CD8-positive, alpha-beta memory T cell (primary cell): ENCODE measurements at places on chromosomes 1 and 21. TPM values are rescaled to one million over a fixed set of nuclear protein-coding genes. Genes with fewer than 3 reads are reported as not detected.
A peak's percentile ranks its signal among the peaks of the same experiment; 100 is the strongest.

DNA sequence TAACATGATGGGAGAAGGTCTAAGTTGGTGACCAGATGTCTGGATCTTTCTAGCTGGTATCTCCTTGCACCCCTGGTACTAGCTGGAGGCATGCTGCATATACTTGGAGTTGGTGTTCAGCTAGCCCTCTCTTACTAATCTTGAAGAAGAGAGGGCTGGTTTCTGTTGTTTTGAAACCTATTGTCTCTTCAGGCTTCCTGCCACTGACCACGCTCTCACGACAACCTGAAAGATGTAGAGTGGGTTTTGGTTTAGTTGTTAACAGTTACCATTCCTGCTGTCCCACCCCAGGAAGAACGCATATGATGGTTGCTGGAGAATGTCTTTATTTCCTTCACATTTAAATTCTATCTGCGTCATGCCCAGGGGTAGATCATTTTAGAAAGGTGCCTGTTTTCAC is 3.6 kb downstream of the MAN1C1 start:
- DNase-seq: no peak

Gene TRIM45
- 1.3 TPM for total RNA-seq

DNA sequence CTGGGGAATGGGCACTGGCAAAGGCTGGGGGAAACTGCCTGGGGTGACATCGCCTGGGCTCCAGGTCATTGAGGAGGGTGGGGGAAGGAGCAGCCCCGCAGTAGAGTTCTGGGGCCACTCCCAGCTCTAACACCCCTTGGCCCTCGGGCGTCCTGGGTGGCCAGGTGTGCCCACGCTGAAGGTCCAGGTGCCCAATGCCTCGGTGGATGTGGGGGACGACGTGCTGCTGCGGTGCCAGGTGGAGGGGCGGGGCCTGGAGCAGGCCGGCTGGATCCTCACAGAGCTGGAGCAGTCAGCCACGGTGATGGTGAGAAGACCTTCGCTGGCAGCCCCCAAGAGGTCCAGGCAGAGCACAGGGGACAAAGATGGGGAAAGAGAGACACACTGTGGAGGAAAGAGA is 7.7 kb downstream of the NTRK1 start:
- no peak for DNase-seq

Gene ATAD3B
- total RNA-seq: 86.6 TPM

- DNase-seq: no peak
Measured at GRCh38 chr21:27379354-27379753, 412.5 kb upstream of the ADAMTS5 start.

Gene AMY1B
- total RNA-seq: not detected

DNA sequence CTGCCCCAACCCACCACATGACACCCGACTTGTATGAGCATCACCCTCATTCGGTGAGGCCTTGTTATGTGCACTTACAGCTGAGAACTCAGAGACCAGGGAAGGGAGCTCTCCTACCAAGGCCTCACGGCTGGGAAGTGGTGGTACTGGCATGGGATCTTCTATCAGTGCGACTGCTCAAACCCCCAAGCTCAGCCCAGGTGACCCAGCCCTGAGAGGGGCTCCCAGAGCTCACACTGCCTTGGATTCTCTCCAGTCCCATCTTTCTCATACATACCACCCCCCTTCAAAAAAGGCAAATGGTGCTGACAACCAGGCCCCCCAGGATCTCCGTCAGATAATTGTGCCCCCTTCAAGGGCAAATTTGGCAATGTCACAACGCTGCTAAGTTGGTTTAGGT is 777 bp upstream of the PLA2G2F start:
- DNase-seq: no peak

DNA sequence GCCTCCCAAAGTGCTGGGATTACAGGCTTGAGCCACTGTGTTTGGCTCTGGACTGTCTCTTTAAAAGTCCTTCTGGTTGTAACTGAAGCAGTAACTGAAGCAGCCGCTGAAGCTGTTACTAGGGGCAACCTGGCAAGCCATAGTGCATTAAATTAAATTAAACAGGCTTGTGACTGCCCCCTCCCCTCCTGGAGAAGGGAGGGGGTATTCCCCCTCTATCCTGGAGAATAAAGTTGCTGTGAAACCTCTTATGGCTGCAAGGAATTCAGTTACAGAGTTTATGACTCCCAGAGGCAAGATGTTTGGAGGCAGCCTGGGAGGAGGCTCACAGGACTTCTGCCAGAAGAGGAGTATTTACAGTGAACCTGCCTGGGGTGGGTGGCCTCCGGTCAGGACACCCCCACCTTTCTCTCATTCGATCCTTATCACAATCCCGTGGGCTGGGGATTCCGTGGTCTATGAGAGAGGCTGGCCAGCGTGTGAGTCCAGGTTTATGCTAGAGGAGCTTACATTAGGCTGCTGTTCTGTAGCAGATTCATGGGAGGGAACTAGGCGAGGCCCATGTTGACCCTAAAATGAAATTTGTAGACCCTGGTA is 8.3 kb downstream of the TTC22 start:
- no peak for DNase-seq

Gene AADACL4
- total RNA-seq: not detected

Gene INSRR
- total RNA-seq: 0.07 TPM

- no peak for DNase-seq
Measured at GRCh38 chr1:222045786-222046185, 303.9 kb upstream of the DUSP10 start.

DNA sequence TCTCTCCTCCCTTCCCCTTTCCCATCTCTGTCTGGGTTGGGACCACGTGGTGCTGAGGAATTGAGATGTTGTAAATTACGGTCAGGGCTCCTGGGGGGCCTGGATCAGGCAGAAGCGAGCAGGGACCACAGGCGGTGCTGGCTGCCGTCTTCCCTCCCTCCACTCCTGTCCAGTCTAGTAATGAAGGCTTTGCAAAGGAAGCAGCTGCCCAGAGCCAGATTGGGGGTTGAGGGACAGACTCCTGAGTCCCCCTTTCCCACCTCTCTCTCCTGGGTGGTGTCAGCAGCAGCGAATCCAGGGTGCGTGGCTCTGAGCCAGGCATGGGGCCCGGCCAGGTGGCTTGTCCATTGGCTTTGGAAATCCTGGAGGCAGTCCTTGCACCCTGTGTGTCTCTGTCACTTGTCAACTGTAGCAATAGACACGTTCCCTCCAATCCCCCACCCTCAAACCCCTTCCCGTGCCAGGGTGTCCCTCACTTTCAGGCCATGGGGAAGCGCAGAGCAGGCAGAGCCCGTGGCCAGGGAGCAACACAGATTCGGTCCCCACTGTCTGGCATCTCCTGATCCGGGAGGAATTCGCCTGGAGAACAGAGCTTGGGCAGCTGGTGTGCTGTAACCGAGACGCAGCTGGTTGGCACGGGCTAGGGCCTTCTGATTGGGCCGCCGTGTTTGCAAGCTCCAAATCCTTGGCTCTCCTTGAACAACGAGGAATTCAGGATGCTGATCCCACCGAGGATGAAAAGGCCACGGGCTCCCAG is 64.8 kb upstream of the WNT4 start:
- no peak for DNase-seq

- no peak for DNase-seq
Measured at GRCh38 chr1:161531986-161532643, 7.8 kb downstream of the HSPA6 start.

DNA sequence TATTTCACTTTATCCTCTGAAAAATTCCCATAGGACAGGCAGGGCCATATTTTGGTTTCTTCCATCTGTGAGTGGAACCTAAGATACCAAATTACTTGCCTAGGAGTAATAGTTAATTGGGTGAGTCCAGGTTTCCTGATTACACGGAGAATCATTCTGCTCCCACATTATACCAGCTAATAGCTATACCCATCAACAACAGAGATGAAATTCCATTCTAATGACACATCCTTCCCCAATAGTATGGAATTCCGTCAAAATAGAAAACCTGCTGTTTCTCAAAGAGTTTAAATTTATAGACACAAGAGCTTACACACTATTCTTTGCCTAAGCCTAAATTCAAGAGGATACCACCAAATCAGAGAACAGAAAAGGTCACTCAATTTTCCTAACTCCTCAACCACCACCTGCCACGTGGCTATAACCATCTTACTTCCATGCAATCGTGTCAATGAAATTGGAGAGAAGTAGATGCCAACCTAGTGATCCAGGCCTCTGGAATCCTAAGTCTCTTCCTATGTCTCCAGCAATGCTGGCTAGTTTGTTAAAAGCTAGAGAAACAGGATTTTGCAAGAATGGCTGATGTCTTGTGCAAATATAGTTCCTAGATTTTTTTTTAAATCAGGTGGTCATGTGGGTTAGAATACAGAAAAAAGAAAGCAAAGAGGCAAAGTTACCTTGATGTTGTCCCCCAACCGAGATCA is 6.2 kb downstream of the PPT1 start:
- no peak for DNase-seq

- peak; percentile 54 for DNase-seq
Measured at GRCh38 chr1:41850029-41850428, 68.7 kb downstream of the HIVEP3 start.

- no peak for DNase-seq
Measured at GRCh38 chr1:88224906-88225305, 459.2 kb upstream of the PKN2 start.

- no peak for DNase-seq
Measured at GRCh38 chr21:45886610-45887026, 95.0 kb upstream of the COL6A1 start.

GRCh38 chr1:167094690-167095089 is 815 bp downstream of the STYXL2 start:
- no peak for DNase-seq

GRCh38 chr1:54678776-54679643 is 36.7 kb upstream of the TTC4 start:
- DNase-seq: no peak

- no peak for DNase-seq
Measured at GRCh38 chr1:66757722-66758240, 5.5 kb downstream of the DYNLT5 start.

Gene F13B
- not detected for total RNA-seq

DNA sequence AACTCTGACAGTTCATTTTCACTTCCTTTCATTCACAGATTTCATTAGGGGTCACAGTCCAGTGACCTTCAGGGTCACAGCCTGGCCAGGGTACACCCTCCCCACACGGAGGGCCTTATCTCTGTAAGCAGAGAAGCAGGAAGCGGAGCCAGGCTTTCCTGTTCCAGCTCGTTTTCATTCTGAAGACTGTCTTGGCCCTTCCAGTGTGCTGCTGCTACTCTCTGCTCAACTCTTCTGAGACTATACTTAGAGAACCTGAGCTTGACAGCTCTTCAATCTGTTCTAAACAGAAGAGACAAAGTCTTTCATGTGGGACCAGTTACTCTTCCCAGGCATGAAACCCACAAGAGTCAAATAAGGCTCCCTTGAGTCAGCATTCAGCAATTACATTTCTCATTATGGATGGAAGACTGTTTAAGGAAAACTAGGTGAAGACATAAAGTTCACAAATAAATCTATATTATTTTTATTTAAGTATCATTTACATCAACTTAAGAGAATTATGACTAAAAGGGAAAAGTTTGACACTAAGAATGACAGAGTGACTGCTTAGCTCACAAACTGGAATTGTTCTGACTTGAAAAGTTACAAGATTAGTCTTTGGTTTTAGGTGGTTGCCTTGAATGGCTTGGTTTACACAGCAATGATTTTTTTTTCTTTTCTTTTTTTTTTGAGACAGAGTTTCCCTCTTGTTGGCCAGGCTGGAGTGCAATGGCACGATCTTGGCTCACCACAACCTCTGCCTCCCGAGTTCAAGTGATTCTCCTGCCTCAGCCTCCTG is 4.8 kb upstream of the TDRD10 start:
- DNase-seq: no peak

DNA sequence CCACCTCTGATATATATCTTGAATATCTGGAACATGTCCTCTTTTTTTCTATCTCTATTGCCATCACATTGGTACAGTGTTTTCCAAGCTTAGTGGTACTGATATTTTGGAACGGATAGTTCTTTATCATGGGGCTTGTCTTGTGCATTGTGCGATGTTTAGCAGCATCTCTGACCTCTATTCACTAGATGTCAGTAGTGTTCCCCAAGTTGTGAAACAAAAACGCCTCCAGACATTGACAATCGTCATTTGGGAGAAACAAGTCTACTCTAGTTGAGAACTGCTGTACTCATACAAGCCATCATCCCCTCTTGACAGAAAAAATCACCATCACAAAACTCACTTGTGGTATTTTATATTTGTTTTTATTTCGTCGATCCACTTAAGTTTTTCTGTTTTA is 79.7 kb upstream of the CHODL start:
- DNase-seq: no peak

GRCh38 chr1:78839704-78840277 is 166.7 kb downstream of the ADGRL4 start:
- no peak for DNase-seq

DNA sequence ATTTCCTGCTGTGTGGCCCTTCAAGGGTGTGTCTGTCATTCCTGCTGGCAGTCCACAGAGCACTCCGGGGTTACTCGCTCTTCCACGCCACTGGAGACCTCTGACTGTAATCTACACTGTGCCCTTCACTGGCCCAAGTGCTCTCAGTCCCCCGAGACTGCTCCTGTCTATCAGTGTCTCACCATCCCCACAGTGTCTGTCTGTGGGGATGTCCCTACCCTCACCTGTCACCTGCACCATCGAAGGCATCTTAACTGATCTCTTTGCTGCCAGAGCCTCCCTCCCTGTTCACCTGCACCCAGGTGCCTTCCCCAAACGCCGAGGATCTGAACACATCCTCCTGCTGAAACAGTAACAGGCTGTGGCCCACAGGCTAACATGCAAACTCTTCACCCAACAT is 136.7 kb downstream of the MATN1 start:
- no peak for DNase-seq

- DNase-seq: no peak
Measured at GRCh38 chr21:29379517-29380054, 80.9 kb downstream of the BACH1 start.

Gene ADAMTSL4
- 0.22 TPM for total RNA-seq

DNA sequence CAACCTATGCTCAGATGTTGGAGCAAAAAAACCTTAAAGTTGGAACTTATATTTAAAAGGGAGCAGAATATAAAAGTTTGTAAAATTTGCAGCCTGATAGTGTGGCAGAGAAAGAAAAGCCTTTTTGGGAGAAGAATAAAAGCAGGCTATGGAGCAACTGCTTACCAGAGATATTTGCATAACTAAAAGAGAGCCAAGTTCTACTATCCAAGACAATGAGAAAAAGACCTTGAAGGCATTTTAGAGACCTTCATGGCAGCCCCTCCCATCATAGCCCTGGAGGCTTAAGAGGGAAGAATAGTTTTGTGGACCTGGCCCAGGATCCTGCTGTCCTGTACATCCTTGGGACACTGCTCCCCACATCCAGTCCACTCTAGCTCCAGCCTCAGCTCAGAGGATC is 312.5 kb upstream of the ZRANB2 start:
- no peak for DNase-seq
